ENCODE measurements at places on chromosomes 4 and X.

GRCh38 chr4:108203377-108203776 lies 34.6 kb upstream of the LEF1 start:
- no peak for DNase-seq

- DNase-seq = no peak
These were observed 1.2 kb downstream of the CYTL1 start for GRCh38 chr4:5018096-5018495.

DNA sequence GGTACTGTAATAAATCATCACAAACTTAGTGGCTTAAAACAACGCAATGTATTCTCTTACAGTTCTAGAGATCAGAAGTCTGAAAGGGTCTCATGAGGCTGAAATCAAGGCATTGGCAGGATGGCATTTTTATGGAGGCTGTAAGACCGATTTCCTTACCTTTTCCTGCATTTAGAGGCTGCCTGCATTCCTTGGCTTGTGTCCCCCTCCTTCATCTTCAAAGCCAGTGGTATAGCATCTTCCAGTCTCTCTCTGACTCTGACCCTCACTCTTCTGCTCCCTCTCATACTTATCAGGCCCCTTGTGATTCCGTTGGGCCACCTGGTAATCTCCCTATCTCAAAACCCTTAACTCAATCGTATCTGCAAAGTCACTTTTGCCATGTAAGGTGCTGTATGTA lies 258.2 kb upstream of the JADE1 start:
- DNase-seq = no peak

DNA sequence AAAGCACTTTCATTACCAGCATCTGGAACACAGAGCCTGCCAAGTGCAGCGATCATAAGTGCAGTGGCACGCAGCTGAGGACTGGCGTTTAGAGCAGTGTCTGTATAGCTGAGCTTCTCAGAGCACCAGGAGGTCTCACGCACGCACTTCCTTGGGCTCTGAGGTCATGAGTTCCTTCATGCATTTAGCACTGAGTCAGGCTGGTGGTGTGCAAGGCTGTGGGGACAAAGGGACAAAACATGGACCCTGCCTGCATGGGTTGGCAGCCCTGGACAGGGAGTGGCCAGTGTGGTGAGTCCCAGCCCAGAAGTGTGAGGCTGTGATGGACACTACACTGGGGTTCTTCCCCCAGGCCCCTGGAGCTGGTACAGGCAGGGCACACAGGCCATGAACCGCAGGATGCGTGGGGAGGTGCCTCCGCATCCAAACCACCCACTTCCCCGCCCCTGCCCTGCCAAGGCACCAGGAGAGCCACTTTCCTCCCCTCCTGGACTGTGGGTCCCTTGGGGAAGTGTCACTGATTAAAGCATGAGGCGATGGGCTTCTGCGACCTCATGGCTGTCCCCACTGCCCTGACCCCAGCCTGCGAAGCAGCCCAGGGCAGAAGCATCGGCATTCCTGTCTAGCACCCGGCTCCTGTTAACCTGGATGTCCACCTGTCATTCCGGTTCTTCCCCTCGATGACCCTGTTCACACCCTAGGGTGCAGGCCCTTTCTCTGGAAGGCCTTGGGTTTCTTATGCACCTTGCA lies 37.2 kb upstream of the GPR78 start:
- DNase-seq = no peak

- DNase-seq = no peak
These were observed 100.8 kb downstream of the SYTL5 start for GRCh38 chrX:38106991-38107655.

All from AG09309 (cell line).